Astrocyte of the spinal cord (primary cell): ENCODE measurements at places on chromosomes 11 and 22.

GRCh38 chr11:121445071-121445768 is 6.9 kb upstream of the SORL1 start:
- DNase-seq, result no peak

DNA sequence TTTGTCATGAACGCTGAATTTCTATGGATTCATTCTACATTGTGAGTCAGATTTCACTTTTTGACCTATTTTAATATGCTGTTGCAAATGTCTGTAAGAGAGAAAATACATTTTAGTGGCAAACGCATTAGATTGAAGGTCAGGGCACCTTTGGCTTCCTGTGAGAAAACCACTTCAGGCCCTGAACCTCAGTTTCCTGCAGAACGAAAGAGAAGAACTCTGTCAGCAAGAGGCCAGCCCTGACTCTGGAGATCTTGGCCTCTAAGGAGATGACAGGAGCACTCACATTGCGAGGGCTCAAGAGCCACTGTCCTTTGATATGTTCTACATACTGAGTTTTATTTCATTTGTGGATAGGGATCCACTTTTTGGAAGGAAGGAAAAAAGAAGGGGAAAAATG is 83.6 kb downstream of the KCNJ1 start:
- DNase-seq, result no peak

DNA sequence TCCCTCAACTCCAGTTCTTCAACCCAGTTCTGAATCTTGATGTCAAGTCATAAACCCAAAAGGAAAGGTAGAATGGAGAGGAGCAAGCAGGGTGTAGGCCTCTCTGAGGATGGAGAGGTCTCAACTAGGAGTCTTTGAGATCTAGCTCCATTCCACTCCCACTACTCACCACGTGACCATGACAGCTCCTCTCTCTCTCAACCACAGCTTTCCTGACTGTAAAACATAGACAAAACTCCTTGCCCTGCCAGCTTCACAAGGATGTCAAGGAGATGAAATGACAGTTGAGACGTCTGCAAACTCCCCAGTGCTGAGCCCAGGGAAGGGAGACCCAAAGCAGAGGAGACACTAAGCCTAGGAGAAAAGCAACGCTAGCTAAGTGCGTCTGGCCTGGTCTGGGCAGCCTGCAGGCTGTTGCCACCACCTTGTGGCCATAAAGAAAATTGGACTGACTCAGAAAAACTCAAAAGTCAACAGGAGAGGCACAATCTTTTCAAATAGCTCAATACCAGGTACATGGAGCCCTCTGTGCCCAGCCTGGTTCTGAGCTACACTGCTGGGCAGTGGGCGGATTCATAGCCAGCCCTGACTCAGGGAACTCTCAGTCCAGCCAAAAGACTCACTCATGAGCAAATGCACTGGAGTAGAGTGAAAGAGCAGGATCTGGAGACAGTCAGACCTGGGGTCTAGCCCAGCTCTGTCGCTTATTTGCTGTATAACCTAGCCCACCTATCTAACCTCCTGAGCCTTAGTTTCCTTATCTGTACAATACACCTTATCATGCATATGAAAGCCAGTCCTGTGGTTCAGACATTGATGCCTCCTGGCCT is 3.4 kb downstream of the CLPB start:
- peak; percentile 67 for DNase-seq

GRCh38 chr11:40882301-40882700 is 577.2 kb downstream of the LRRC4C start:
- DNase-seq, result no peak

- no peak for DNase-seq
These were observed 37.4 kb downstream of the MTMR2 start for GRCh38 chr11:95886462-95886861.

DNA sequence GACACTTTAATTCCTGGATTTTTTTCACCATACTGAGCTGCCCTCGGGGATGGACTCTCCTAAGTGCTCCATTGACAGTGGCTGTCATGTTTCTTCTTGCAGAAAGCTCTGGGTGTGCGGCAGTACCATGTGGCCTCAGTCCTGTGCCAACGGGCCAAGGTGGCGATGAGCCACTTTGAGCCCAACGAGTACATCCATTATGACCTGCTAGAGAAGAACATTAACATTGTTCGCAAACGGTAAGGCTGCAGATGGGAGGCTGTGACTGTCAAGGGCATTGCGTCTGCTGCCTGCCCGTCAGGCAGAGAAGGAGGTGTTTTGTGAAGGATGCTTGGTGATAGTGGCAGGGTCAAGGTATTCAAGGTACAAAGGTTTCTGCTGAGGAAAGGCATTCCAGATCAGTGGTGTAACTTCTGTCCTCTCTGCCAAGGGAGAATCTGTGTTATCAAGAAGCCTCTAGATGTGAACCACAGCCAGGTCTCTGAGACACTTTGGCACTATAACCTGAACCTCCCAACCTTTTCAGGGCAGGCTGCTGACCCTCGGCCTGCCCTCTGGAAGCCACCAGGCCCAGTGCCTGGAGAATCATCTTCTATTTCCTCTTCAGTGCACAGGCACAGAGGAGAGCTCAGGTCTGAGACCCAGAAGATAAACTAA is 30.8 kb downstream of the ACO2 start:
- no peak for DNase-seq

- peak; percentile 31 for DNase-seq
These were observed 74.7 kb downstream of the NARS2 start for GRCh38 chr11:78499971-78500370.

GRCh38 chr22:33386270-33386669 is 328.1 kb upstream of the SYN3 start:
- no peak for DNase-seq

- no peak for DNase-seq
These were observed 1.8 kb downstream of the SYTL2 start for GRCh38 chr11:85809191-85809590.

- peak; percentile 46 for DNase-seq
These were observed at the start of gene ARHGAP20 for GRCh38 chr11:110711776-110712658. Gene ARHGAP20 (minus strand): TSS chr11:110712437. CDS start chr11:110712231, 206 bp downstream.

DNA sequence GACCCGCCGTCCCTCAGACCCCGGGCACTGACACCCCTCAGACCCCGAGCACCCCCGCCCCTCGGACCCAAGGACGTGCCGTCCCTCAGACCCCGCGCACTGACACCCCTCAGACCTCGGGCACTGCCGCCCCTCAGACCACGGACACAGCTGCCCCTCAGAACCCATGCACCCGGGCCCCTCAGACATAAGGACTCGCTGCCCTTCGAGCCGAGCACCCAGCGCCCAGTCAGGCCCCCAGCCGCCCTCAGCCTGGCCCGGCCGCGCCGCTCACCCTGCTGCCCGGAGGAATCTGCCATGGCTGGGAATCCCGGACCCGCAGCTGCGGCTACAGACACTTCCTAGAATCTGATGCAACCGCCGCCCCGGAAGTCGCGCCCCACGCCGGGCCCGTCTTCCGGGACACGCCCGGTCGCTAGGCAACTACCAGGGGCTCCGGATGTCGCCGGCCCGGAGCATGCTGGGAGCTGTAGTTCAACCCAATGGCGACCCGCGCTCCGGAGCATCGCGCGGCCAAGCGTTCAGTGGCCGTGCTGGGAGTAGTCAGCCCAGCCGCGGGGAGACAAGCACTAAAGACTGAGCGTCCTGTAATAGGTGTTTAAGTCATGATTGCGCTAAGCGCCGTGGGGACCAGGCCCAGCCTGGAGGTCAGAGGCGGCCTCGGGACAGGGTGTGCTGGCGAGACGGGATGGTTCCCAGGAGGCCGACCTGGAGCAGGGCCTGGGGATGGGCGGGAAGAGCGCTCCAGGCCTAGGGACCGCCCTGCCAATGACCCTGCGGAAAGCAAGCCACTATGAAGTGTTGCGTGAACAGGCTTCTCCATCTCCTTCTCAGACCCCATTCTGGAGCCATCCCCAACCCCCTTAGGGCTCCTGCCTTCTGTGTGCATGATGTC is at the start of gene CARS1:
Gene CARS1 (minus strand): TSS at position 355 of the 895 bp plus-strand sequence. CDS start 56 bp downstream, at position 299.
- DNase-seq, result peak; percentile 97

GRCh38 chr11:107682171-107682570 is 29.7 kb downstream of the SLN start:
- no peak for DNase-seq
